ENCODE measurements at places on chromosomes 5 and 9. TPM values are rescaled to one million over a fixed set of nuclear protein-coding genes. Genes with fewer than 3 reads are reported as not detected.

- DNase-seq = no peak
These were observed 42.6 kb upstream of the KCNN2 start for GRCh38 chr5:114319236-114319635.

PCDHA9 gene
- 0.32 TPM for total RNA-seq

- no peak for DNase-seq
These were observed 287.3 kb upstream of the NUDT12 start for GRCh38 chr5:103849934-103850333.

MARCOL gene
- total RNA-seq = not detected

SMIM33 gene
- total RNA-seq = not detected
